Stimulated activated naive B cell treated with anti-CD40 and anti-IgM and Interleukin-4, amounts not matched to agents 10 μg/mL and 1 μg/mL and 100 μg/mL, for 72 hours (primary cell): ENCODE measurements at places on chromosomes 3 and 15.
A peak's percentile ranks its signal among the peaks of the same experiment; 100 is the strongest.

GRCh38 chr3:107833722-107834416 lies 257.0 kb downstream of the CD47 start:
- H3K36me3 ChIP-seq, result no peaks in the 10 kb centered on the region
- H3K4me3 ChIP-seq, result no peak overlapping the region
- peaks cover 6% of the 10 kb centered on the region for H3K4me1 ChIP-seq
- no peaks in the 10 kb centered on the region for H3K27me3 ChIP-seq
- DNase-seq, result no peak

DNA sequence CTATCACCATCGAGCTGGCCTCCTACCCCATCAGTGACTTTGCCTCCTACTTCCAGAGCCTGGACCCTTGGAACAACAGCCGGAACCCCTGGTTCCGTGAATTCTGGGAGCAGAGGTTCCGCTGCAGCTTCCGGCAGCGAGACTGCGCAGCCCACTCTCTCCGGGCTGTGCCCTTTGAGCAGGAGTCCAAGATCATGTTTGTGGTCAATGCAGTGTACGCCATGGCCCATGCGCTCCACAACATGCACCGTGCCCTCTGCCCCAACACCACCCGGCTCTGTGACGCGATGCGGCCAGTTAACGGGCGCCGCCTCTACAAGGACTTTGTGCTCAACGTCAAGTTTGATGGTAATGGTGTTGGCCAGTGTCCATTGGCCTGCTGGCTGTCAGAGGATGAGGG lies 6.1 kb downstream of the GRM2 start:
- no peak overlapping the region for H3K27ac ChIP-seq
- no peaks in the 10 kb centered on the region for H3K27me3 ChIP-seq
- H3K4me3 ChIP-seq, result no peak overlapping the region
- H3K36me3 ChIP-seq, result peaks cover 4% of the 10 kb centered on the region

GRCh38 chr3:26345613-26346012 lies 277.0 kb upstream of the LRRC3B start:
- DNase-seq, result no peak
- H3K4me1 ChIP-seq, result no peaks in the 10 kb centered on the region
- no peak overlapping the region for H3K27ac ChIP-seq
- no peaks in the 10 kb centered on the region for H3K36me3 ChIP-seq
- H3K4me3 ChIP-seq, result no peak overlapping the region

- H3K4me1 ChIP-seq, result no peaks in the 10 kb centered on the region
- no peak overlapping the region for H3K27ac ChIP-seq
- no peak overlapping the region for H3K4me3 ChIP-seq
- no peaks in the 10 kb centered on the region for H3K36me3 ChIP-seq
- H3K27me3 ChIP-seq, result peaks cover 18% of the 10 kb centered on the region
Measured at GRCh38 chr3:42387802-42388651, 22.4 kb downstream of the LYZL4 start.

GRCh38 chr3:59821274-59821673 lies 771.4 kb upstream of the CFAP20DC start:
- H3K27me3 ChIP-seq, result no peaks in the 10 kb centered on the region
- H3K27ac ChIP-seq, result no peak overlapping the region
- DNase-seq, result no peak
- no peaks in the 10 kb centered on the region for H3K36me3 ChIP-seq
- peaks cover 2% of the 10 kb centered on the region for H3K4me1 ChIP-seq

- H3K36me3 ChIP-seq, result no peaks in the 10 kb centered on the region
- H3K27ac ChIP-seq, result no peak overlapping the region
Measured at GRCh38 chr15:83919319-83919830, 265.5 kb downstream of the ADAMTSL3 start.

- no peak overlapping the region for H3K4me3 ChIP-seq
- no peak for DNase-seq
- H3K36me3 ChIP-seq, result no peaks in the 10 kb centered on the region
Measured at GRCh38 chr3:108505811-108506210, 4.6 kb downstream of the MYH15 start.

- H3K36me3 ChIP-seq, result peaks cover 3% of the 10 kb centered on the region
- H3K4me1 ChIP-seq, result no peaks in the 10 kb centered on the region
- H3K27ac ChIP-seq, result no peak overlapping the region
- H3K4me3 ChIP-seq, result no peak overlapping the region
- H3K27me3 ChIP-seq, result no peaks in the 10 kb centered on the region
Measured at GRCh38 chr3:157329551-157329950, 107.1 kb upstream of the PTX3 start.

- peaks cover 3% of the 10 kb centered on the region for H3K36me3 ChIP-seq
- H3K27ac ChIP-seq, result no peak overlapping the region
- no peak overlapping the region for H3K4me3 ChIP-seq
- H3K27me3 ChIP-seq, result no peaks in the 10 kb centered on the region
Measured at GRCh38 chr3:105518806-105519418, 152.2 kb downstream of the ALCAM start.

DNA sequence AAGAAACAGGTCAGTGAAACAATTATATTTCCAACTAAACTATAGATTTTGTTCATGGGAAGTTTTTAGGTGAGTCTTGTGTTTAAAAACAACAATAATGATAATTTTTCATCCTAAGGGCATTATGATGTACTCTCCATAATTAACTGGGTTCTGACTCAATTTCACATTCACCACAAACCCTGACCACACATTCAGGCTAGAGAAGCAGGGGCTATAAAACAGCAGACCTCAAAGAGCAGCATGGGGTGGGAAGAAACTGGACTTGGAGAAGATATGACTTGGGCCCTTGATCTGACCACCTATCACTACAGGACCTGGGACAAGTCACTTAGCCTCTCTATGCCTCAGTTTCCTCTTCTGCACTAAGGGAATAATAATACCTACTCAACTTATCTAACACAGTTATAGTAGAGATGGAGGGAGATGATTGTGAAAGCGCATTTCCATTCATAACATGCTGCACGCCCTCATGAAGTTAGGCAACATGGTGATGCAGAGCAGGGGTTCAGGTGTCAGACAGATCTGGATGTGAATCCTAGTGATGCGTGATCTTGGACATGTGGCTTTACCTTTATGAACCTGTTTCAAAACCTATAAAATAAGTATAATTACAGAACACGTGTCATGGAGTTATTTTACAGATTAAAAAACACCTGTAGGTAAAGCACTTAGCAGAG lies 63.0 kb upstream of the ACP3 start:
- no peaks in the 10 kb centered on the region for H3K4me1 ChIP-seq
- no peak overlapping the region for H3K27ac ChIP-seq
- no peaks in the 10 kb centered on the region for H3K36me3 ChIP-seq
- no peak overlapping the region for H3K4me3 ChIP-seq
- no peak for DNase-seq
- no peaks in the 10 kb centered on the region for H3K27me3 ChIP-seq

GRCh38 chr3:153768561-153769469 lies 352.4 kb upstream of the ARHGEF26 start:
- H3K27me3 ChIP-seq, result peaks cover 9% of the 10 kb centered on the region
- DNase-seq, result peak; percentile 22
- H3K36me3 ChIP-seq, result no peaks in the 10 kb centered on the region
- H3K4me3 ChIP-seq, result no peak overlapping the region
